ENCODE measurements at places on chromosomes 5 and 9.

- peak; percentile 72 for DNase-seq
These were observed 1.4 kb downstream of the ATOSB start for GRCh38 chr9:35114113-35114839.

- no peak for DNase-seq
These were observed 103.3 kb downstream of the ZNF354C start for GRCh38 chr5:179163236-179164155.

DNA sequence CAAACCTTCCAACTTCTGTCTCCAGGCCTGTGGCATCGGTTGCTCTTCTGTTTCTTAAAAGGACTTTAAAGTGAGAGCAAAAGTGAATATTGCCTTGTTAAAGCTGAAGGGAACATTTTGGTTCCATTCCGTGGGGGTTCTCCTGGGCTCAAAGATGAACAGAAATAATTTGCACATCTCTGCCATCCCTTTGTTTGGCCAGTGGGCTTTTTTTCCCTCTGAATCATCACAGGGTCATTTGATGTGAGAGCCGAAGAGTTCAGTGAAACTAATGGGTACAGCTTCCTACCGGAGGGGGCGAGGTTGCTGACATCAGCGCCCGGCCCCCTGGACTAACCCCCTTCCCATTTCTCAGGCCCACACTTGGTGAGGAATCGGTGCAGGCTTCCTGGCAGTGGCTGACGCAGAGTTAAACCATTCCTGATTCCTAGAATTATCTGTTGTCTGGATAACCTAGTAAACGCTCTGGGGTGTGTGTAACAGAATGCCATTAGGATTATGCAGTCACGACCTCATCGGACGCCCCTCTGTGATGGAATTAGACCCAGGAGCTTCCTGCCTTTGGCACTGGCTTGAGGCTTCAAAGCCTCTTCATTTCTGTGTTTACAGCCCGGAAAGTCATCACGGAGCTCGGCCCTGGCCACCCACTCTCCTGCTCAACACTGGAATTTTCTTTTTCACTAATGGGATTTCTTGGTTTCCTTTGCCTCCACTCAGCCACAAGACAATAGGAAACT is 61.6 kb upstream of the RPL26L1 start:
- DNase-seq, result no peak

DNA sequence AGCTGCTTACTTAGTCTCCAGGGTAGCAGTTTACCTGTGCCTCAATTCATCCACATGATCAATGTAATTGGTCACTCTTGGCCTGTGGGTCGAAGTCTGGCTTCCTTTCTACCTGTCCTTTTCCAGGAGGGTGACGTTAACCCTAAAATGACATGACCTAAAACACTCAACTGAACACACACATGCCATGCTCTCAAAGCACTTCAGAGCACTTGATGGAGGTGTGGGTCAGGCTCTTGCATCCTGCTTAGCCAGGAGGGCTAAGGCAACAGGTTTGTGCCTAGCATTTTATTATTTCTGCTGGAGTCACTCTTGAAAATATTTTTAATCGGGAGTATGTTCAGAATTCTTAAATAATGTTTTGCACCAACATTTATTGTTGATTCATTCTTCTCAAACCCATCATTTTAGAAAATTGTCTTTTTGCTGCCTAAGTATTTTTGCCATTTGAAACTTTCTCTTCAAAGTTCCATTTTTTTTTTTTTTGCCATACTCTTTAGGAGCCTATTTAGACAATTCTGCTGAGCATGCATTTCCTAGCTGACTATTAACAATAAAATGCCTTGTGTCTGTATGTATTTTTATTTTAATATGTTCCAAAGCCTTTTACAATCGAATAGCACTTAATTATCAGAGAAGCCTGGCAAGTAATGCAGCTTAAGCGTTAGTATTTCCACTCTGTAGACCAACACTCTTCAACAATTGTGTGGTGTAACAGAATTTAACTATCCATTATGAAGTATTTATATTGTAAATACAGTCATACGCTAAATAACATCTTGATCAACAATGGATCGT is 59.1 kb downstream of the ATP10B start:
- no peak for DNase-seq

GRCh38 chr5:113663879-113664541 is 150.5 kb downstream of the YTHDC2 start:
- no peak for DNase-seq

GRCh38 chr9:98251551-98251950 is 3.9 kb downstream of the TBC1D2 start:
- no peak for DNase-seq

GRCh38 chr9:121201738-121202533 is at the start of gene RAB14:
TSS of gene RAB14 (minus strand) at chr9:121201869. CDS start at chr9:121193412, 8,457 bp downstream.
- peak; percentile 100 for DNase-seq

DNA sequence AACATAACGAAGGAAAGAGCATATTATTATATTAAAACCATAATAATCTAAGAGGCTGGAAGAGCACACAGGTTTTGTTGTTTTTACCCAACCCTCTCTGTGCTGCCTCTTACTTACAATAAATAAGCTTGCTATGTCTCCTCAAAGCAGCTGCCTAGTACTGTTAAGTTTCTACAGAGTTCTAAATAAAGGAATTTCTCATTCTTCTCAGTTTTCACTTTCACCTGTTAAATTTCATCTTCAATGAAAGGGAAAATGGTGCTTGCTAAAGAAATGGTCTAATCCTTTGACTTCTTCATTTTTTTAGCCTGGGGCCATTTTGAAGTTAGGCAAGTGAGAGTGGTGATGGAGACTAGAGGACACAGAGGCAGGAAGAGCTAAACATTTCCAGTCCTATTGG is 396.1 kb downstream of the MAN2A1 start:
- no peak for DNase-seq

DNA sequence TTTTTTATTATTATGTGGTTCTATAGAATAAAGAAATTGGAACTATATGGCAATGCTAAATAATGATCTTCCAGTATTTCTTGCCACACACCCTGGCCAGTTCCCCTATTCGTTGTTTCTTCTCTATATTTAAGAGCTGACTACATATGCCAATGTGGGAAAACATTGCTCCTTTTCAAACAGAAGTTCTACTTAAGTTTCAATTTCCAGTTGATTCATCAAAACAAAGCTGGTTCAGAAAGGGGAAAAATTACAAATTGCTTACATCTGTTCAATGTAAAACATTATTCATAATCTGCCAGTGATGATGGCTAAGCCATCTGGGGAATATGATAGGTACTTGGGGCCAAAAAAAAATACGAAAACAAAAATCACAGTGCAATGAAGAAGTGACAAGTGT is 76.9 kb downstream of the ST8SIA4 start:
- no peak for DNase-seq

DNA sequence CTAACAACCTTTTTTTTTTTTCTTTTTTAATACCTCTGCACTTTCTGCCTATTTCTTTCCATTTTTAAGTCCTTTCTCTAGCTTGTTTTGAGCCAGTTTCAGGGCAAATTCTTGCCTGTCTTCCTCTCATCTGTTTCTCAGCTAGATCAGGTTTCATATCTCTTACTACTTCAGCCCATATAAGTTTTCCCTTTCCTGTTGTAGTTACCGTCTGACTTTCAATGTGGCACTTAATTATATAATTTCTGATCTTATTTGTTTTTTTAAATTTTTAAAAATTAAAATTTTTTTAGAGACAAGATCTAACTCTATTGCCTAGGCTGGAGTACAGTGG is 104.7 kb upstream of the ELL2 start:
- no peak for DNase-seq

- DNase-seq, result no peak
These were observed 10.5 kb upstream of the B4GALT1 start for GRCh38 chr9:33177639-33178038.

DNA sequence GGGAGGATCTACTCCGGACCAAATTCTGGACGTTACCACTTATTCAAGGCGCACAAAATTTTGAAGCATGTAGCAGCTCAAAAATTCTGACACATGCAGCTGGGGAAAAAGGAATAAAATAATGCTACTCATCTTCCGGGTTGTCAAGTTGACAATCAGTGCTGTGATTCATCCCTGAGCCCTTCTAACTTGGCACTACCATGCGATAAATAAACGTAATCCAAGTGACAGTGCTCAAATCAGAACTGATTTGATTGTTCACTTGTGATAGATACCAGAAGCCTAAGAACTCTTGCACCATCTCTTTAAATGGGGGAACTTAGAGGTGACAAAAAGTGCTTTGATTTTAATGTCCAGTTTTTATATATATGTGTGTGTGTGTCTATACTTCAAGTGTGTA is 230.2 kb upstream of the TLE4 start:
- DNase-seq, result no peak

DNA sequence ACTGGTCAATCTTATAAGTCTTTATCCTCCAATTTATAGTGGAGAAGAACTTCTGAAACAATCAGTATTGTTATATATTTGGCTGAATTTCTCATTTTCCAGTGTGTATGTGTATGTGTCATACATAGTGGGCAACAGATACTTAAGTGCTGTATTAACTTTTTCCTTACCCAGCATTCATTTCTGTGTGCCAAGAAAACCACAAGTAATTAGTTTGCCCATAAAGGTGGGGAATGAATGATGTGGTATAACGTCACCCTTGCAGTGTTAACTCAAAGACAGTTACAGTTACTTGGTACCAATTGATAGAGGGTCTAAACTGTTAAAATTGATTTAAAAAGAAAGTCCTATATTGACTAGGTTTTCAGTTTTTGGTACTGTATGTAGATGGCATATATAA is 2.0 kb downstream of the OGN start:
- DNase-seq, result no peak

DNA sequence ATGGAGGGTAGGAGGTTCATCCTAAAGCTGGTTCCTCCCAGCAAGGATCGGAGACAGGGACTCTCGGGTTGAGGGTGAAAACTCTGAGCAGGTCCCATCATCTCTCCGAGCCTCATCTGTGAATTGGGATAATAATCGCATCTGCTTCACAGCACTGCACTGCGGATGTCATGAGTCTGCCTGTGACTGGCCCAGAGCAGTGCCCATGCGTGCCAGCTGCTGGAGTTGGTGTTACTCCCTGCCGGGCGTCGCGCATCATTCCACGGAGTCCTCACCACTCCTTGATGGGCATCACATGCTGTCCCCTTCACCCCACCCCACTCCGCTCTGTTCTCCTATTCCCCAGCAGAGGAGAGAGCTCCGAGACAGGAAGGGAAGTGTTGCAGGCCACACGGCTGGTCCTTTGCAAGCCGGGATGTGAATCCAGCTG is 35.1 kb upstream of the ORM1 start:
- DNase-seq, result no peak

DNA sequence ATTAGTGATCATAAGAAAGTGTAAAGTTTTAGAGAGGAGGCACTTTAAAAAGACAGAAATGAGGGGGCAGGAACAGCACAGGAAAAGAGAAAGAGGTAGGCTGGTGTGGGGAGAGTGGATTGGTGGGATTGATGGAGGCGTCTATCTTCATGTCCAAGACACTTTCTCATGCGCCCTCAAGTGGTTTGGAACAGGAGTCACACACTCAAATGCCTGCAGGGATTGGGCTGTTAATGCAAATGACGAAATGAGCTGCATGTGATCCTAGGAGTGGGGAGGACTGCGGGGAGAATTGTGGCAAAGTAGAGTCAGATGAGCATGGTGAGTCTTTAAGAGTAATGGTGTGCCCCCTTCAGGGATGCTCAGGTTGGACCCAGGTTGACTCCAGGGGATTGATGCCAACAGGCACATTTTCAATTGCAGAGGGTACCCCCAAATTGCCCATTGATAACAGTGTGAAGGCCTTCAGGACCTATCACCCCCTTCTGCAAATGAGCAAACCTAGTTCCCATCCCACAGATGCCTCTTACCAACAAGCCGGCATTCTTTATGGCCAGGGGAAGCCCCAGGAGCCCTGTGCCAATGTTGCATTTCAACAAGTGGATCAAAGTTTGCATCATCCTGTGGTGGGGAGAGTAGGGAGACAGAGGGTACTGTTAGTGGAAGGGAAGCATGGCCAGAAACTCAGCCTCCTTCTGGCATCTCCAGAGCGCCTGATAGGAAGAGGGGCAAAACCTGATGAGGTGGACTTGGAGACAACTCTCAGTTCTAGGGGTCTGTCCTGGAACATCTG is 5.3 kb downstream of the SLC36A3 start:
- DNase-seq, result no peak

DNA sequence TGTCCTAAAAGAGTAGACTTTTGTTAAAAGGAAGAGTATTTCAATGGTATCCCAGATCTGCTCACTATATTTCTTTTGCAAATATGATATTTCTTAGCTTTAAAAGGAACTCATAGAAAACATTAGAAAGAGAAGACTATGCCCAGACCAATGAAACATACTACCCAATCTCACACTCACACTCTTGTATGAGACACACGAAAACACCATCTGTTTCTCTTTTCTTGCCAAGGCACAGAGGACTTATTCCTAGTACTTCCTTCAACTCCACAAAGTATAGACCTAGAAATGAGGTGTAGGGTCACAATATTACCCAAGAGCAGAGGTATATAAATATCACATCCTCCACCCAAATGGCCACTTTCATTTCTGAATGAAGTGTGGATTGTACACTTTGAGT is 292.4 kb upstream of the ACO1 start:
- DNase-seq, result no peak

DNA sequence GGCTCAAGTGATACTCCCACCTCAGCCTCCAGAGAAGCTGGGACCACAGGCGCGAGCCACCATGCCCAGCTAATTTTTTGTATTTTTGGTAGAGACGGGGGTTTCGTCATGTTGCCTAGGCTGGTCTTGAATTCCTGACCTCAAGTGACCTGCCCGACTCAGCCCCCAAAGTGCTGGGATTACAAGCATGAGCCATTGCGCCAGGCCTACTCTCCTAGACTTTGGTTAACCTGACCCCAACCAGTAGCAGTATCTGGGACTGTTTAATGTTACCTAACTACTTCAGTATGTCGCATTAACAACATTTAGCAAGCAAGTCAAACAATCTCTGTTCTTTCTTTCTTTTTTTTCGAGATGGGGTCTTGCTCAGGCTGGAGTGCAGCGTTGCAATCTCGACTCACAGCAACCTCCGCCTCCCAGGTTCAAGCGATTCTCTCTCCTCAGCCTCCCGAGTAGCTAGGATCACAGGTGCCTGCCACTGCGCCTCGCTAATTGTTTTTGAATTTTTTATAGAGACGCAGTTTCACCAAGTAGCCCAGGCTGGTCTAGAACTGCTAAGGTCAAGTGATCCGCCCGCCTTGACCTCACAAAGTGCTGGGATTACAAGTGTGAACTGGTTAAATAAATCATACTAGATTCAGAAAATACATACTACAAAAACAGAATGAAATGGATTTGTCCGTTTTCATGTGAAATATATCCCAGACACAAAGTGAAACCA is 2.0 kb downstream of the AK3 start:
- DNase-seq, result no peak

DNA sequence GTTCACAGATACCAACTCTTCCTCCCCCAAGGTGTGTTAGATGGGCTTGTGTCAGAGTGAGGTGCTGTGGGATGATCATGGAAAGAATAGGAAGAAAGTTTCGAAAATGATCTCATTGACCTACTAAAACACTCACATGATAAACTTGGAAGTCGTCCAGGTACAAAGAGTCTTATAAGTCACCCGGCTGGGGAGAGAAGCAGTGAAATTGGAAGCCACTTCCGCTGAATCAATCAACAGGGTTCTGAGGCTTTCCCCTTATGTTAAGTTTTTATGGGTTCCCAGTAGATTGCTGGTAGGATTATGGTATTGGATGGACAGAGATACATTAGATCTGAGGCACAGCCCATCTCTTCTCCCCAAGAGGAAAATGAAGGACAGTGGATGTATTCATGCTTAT is 218.8 kb upstream of the MSX2 start:
- no peak for DNase-seq

Data from T-helper 22 cell (primary cell).